ENCODE measurements at places on chromosomes 2 and 18.

- no peak for DNase-seq
Observed at GRCh38 chr2:141027221-141027620, 1103.6 kb downstream of the LRP1B start.

DNA sequence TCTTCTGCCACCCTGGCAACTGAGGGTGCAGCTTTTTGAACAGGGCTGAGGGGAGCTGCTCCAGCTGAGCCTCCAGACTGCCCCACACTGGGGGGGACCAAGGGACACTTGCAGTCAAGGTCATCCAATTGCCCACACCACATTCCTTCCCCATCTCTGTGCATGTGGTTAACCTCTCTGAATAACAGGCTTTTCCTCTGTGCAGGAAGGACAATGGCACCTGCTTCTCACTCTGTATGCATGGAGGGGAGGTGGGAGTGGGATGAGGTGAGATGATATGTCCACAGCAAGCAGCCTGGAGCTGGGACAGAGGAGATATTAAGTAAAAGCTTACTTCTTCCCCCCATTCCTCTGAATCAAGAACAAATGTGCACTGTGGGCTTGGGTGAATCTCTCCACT lies 39.1 kb upstream of the TEX51 start:
- no peak for DNase-seq

DNA sequence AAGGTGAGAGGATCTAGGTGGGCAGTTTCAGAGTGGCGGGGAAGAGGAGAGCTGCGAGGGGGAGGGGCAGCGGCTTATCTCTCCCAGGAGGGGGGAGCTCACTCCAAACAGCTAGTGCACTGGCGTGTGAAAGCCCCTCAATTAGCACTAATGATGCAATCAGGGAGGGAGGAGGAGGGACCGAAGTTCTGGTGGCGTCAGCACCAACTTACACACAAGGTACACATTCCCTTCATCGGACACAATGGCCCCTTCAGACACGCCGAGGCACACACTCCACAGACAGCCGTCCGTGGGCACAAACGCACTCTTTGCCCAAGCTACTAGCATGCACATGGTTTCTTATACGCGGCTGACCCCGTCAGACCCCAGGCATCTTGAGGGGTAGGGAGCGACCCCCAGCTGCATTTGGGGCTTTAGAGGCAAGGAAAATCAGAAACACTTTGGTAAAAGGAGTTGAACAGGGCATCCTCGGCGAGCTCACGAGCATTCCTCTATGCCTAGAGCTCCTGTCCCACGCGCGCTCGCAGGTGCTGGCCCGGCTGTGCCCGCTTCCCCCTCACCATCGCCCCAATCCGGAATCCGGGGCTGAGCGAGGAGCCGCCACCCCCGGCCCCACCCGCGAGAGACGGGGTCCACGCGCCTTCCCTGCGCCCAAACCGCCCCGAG lies 868 bp upstream of the PKDCC start:
- no peak for DNase-seq

DNA sequence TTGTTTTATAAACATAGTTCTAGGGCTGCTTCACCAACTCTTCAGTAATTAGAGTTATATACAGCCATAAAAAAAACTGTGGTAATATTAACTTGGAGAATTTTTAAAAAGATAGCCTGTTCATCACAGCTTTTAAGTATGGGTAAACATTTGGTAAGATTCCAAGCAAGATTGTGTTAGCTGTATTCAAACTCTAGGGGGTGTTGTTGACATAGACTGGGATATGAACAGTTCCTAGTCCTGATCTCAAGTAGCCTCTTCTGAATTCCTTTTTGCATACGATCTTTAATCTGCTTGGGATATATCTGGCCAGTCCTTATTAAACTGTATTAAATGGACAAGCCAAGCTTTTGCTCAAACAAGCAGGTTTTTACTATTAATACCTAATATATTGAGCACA lies 13.4 kb downstream of the NOP58 start:
- no peak for DNase-seq

DNA sequence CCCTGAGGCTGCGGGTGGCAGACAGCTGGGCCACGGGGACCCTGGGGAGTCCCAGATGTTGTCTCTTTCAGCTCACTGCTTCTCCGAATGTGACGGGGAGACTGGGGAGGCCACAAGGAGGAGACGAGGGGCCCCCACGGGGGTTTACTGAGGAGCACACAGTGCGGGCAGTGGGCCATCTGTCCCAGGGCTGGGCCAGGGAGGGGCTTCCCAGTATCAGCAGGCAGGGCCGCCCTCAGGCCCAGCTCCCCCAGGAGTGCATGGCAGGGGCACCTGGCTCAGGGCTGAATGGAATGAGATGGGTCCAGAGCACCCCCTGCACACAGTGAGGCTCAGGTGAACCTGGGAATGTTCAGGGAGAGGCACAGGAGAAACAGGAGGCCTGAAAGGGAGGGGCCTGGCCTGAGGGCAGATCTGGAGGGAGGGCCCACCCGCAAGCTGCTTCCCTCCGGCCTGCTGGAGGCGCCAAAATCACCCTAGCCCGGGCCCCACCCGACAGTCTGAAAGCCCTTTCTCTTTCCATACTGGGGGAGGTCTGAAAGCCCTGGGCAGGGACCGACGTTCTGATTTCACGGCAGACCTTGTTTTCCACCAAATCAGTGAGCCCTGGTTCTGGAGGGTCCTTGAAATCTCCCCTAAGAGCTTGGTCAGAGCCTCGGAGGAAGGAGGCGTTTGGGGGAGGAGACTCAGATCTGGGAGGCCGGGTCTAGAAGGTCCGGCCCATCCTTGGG lies 35.5 kb upstream of the PTMA start:
- DNase-seq, result no peak

DNA sequence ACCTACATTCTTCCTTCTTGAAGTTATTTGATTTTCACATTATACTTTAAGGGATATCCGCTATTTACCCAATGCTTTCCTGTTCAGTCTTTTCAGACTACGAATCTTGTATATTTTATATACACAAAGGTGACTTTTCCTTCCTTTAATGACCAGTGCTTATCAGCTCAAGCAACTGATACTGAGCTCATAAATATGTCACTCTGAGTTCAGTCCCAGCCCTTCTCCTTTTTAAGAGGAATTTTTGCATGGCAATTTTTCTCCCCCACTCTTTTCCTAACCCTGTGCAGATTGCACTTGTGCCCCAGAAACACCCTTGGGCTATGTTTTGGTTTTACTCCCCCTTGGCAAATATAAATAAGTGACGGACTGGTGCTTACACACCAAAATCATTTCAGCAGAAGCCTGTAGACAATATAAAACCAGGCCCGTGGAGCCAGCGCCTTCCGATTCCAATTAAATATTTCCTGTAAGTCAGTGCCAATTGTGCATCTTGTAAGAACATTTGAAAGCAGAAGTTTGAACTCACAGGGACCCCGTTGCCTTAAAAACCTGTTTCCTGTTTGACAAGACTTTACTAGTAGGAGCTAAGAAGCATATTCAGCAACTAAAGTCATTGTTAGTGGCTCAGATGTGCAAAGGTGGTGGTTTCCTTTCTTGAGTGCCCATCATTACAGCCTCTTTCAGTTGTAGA lies 66.3 kb upstream of the GATA6 start:
- no peak for DNase-seq

- DNase-seq, result no peak
Observed at GRCh38 chr2:232333361-232334135, 45.0 kb upstream of the ALPP start.

DNA sequence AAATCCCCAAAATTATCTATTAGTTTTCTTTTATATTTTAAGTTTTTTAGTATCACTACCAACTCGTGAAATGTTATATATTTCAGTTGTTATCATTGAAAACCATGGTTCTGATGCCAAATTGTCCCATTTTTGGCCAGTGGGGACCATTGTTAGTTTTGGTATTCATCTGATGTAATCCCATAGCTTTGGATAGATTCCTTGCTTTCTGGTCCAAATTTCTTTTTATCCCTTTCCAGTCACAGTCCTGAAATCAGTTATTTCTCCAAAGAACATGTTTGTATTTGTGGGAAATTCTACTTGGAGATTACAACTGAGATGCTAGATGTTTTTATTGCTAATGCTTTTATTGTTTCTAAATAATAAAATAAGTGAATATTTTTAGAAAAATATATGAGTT lies 976.8 kb upstream of the CRIM1 start:
- no peak for DNase-seq

GRCh38 chr2:162037028-162037795 lies 36.8 kb downstream of the DPP4 start:
- no peak for DNase-seq

DNA sequence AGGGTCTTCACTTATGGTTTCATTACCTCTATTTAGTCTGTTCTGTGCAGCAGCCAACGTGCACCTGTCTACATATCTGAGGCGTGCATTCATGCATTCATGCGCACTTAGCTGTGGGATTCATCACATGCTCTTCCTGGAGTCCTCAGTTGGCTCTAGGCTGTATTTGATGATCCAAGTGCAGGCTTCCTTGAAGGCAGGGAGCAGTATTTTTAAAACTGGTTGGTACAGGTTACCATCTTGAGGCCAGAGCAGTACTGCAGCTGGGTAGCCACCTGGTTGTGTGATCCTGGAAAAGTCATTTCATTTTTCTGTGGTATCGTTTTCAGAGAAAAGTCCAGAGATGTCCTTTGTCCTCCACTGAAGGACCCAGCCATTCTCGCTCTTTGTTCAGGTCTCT lies 109.8 kb downstream of the EN1 start:
- peak; percentile 74 for DNase-seq

GRCh38 chr2:134758633-134759032 lies 39.8 kb upstream of the TMEM163 start:
- DNase-seq, result no peak

- no peak for DNase-seq
Observed at GRCh38 chr2:3196716-3197115, 180.9 kb downstream of the EIPR1 start.

GRCh38 chr2:78589871-78590270 lies 435.6 kb upstream of the REG3G start:
- no peak for DNase-seq

DNA sequence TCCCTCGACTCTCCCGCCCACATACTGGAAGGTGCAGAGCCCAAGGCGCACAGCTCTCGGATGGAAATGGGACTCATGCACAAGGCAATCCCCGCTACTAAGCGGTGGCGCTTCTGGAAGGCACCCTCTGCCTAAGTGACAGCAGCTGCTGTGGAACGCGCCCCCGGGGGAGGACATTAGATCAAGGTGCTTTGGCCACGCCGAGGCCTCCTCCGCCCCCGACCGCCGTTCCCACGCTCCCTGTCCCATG lies 202 bp downstream of the MCEE start:
- DNase-seq, result peak; percentile 80

- DNase-seq, result no peak
Observed at GRCh38 chr2:101305492-101306078, 2.9 kb downstream of the RNF149 start.

DNA sequence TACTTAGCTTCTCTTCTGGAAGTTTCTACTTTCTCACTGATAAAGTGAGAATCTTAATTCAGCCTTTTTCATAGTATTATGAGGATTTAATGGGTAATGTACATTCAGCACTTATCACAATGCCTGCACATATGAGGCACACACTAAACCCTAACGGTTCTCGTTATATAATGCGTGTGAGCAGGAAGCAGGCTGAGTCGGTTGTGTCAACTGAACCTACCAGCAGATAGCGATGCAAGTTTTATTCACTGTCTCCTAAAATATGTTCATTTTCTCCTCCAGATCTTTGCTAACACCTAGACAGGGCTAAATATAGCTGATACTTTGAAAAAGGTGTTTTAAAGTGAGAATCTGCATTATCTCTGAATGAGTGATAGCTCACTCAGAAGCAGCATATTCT lies 201.6 kb downstream of the ALPK2 start:
- DNase-seq, result no peak

- no peak for DNase-seq
Observed at GRCh38 chr2:178345951-178346350, 105.0 kb downstream of the PRKRA start.

DNA sequence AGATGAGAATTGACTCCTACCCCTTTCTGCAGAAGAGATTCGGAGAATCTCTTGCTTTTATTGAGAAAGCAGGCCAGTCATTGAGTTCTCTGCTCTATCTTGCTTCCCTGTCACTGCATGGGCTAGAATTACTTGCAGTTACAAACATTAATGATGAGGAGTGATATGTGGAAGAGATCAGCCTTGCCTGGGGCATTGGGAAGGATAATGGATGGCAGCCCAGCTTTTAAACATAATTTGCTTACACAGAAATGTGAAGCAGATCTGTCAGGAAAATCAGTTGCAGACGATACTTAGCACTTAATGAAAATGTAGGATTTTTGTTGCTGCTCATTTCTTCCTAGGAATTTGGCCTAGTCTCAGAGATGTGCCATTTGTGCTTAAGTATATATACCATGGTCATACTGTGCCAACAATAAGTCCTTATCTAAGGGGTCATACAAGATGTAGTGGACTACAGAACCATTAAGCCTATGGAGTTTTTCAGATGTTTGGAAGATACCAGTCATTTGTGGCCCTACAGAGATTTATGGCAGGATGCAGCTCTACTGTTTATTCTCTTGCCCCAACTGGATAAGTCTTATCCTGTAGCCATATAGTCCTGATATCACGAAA lies 92.7 kb downstream of the XRCC5 start:
- no peak for DNase-seq

GRCh38 chr2:122172812-122173211 lies 417.4 kb downstream of the TSN start:
- DNase-seq, result no peak

GRCh38 chr18:74141667-74142066 lies 6.0 kb downstream of the FBXO15 start:
- no peak for DNase-seq

DNA sequence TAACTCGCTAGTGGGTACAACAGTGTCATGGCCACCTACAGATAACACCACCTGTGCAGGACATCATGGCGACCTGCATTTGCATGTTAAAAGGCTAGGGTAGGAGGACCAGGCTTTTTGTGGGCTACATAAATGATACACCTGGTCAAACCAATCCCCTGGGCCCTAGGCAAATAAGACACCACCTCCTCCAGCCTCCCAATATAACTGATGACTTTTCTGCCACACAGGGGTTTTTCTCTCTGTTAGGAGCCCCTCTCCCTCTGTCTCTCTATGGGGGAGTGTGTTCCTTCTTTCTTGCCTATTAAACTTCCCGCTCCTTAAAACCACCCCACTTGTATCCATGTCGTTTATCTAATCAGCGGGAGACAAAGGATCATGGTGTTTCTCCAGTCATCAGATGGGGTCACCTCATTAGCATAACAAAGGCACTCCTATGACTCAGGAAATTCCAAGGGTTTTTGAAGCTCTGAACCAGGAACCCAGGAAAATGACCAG lies 10.8 kb upstream of the BUB1 start:
- DNase-seq, result no peak

GRCh38 chr2:33241581-33241980 lies 234.9 kb upstream of the RASGRP3 start:
- no peak for DNase-seq

GRCh38 chr2:144946263-144946662 lies 426.3 kb upstream of the ZEB2 start:
- DNase-seq, result no peak

- no peak for DNase-seq
Observed at GRCh38 chr2:144020047-144020446, 499.9 kb downstream of the ZEB2 start.

Measured in NCI-H526 treated with DMSO at 0.1 percent for 48 hours (cell line).